ENCODE measurements at places on chromosomes 4 and X. TPM values are rescaled to one million over a fixed set of nuclear protein-coding genes. Genes with fewer than 3 reads are reported as not detected.

The CFI gene
- total RNA-seq: not detected

The IL2 gene
- total RNA-seq: 164 TPM

The ZCCHC13 gene
- total RNA-seq: not detected

The PRPS2 gene
- total RNA-seq: 105 TPM

Data from activated CD4-positive, alpha-beta memory T cell treated with anti-CD3 and anti-CD28 coated beads for 36 hours (primary cell).